ENCODE measurements at places on chromosomes 2 and 18.

- no peak for DNase-seq
These were observed 237.3 kb downstream of the C1D start for GRCh38 chr2:67825476-67825875.

DNA sequence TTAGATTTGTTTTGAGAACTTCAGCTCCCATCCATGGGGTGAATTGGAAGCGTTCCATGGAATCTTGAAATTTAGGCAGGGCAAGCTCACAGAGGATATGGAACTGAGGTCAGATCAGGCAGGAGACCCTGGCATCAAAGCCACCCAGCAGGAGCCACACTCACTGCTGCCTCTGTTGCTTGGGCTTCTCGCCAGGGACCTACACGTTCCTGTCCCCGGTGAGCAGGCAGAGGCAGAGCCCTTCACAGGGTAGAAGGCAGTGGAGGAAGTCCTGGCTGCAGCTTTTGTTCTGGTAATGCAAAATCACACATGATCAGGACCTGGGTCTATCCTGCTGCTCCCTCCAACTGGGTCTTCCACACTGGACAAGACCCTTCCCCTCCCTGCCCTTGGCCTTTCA is 42.1 kb downstream of the CAPN13 start:
- DNase-seq: no peak

DNA sequence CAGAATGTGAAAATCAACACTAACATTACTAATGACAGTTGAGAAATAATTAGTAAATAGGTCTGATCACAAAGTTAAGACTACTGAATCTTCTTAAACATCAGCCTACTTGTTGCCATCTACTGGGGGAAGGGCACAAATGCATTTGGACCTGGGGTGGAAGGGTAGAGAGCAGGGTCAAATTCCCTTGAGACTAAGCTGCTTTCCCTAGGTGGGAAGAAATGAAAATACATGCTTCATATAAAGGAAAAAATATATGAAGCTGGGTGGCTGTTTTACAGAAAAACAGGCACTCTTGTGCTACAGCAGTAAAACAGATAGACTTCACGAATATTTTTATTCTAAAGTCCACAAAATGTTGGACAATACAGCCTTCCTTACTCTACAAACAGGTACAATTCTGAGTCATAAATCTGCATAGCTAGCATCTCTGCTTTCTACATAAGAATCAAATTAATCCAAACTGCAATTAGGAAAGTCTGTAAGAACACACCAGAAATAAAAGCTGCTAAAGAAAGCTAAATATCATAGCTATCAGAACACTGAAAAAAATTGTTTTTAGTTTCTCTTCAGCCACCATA is 10.9 kb downstream of the TRIP12 start:
- peak; percentile 21 for DNase-seq

DNA sequence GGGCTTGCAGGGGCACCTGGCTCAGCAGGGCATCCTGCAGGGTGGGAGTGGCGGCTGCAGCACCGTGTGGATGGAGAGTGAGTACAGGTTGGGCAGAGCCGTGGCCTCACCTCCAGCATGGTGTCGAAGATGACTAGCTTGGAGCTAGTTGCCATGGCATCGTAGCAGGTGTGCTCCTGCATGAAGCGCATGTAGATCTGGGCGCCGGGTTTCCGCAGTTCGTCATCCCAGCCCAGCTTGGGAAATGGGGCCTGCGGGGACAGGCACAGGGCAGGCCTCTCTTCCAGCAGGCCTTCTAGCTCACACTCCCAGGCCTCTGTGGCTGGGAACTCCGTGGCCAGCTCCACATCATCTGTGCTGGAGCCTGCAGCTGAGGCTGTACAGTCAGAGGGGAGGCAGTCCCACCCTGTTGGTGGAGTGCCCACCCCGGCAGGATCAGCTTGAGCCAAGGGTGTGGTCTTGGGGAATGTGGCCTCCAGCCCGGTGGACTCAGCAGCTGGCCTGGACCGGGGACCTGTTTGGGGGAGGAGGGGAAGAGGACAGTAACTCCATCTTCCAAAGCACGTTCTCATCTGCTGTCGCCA is 1.6 kb downstream of the PRKAG3 start:
- no peak for DNase-seq

DNA sequence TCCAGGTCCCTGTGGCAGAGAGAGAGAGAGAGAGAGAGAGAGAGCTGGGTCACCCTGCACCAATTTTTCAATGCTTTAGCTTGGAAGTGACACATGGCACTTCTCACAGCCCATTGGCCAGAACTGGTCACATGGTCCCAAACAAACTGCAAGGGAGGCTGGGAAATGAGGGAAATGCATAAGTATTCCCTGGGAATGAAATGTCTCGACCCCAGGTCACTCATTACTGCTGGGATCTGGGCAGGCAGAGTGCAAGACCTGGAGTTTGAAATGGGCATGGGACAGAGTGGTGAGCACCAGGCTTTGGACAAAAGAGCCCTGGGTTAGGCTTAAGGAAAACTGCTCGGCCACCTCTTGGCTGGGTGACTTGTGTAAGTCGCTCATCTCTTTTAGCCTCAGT is 37.0 kb downstream of the SMAD7 start:
- DNase-seq: no peak

DNA sequence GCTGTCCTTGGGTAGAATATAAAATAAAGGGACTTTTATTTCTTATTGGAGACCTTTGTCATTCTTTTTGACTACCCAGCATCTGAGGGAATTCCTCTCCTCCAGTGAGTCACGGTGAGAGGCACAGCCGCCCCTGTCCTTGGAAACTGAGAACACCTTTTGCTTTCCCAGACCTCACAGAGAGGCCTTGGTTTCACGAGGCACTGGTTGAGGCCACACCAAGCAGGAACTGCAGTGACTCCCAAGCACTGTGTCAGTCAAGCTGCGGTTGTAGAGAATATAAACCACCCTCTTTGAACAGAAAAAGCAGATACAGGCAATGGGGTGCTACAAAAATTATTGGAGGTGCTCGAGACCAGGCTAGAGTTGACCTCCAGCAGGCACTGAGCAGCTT is 16.4 kb downstream of the PRKAG3 start:
- no peak for DNase-seq

GRCh38 chr2:226965376-226965775 is 129.5 kb downstream of the RHBDD1 start:
- DNase-seq: no peak

DNA sequence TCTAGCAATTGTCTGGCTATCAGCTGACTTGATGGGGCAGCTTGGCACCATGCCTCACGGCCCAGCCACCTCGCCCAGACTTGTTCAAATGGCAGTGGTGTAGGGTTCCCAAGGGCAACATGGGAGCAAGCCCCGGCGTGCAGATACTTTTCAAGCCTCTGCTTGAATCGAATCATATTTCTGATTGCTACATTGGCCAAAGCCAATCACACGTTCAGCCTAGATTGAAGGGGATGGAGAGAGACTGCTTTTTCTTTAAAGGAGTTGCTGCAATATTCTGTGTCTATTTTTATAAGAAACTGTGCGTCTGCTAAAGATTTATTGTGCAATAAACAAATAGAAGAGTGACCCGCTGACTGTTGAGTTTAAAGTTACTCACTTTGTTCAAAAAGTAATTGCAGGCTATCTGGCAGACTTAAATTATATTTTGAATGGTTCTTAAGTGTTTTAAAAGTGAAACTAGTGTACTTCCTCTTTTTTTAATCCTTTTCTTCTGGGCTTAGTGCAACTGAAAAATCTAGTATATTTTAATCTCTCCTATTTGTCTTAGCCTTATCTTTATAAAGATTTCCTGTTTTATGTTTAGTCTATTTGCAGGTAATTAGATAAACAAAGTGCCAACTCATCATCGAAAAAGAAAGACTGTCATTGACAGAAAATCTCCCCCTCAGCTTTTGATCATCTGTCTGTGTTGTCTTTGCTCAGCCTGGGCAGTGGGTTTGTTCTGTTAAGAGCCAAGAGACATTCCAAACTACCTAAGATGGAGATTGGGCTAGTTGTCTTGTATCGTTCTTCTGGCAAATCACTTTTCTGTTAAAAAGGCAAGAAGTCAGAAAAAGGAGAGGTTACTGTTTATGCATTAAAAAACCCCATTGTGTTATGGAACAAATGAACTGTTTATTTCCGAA is 156.1 kb downstream of the TPGS2 start:
- DNase-seq: peak; percentile 93

All from adipocyte (in vitro differentiated cells).